ENCODE measurements at places on chromosomes 13 and 19.

GRCh38 chr13:53622456-53622855 is 593.8 kb downstream of the OLFM4 start:
- DNase-seq, result no peak

- DNase-seq, result no peak
These were observed 52.5 kb downstream of the POSTN start for GRCh38 chr13:37546087-37546486.

DNA sequence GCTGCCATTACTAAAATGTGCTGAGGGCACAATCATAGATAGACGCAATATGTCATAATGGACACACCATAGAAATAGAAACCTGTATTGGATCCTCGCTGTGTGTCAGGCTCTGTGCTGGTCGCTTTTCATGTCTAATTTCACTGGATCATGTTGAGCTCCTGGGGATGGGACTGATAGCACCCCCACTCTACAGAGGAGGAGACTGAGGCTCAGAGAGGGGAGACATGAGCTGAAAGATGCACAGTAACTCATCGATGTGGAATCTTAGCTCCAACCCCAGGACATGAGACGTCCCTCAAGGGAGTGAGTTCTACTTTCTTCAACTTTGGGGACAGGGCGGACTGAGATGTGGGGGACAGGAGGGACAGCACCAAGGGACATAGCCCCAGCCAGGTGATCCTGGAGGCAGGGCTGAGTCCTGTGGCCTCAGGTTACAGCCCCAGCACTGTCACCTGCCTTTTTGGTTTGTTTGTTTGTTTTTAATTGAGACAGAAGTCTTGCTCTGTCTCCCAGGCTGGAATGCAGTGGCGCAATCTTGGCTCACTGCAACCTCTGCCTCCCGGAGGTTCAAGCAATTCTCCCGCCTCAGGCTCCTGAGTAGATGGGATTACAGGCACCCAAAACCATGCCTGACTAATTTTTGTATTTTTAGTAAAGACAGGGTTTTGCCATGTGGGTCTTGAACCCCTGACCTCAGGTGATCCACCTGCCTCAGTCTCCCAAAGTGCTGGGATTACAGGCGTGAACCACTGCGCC is 6.6 kb upstream of the GIPC1 start:
- no peak for DNase-seq

DNA sequence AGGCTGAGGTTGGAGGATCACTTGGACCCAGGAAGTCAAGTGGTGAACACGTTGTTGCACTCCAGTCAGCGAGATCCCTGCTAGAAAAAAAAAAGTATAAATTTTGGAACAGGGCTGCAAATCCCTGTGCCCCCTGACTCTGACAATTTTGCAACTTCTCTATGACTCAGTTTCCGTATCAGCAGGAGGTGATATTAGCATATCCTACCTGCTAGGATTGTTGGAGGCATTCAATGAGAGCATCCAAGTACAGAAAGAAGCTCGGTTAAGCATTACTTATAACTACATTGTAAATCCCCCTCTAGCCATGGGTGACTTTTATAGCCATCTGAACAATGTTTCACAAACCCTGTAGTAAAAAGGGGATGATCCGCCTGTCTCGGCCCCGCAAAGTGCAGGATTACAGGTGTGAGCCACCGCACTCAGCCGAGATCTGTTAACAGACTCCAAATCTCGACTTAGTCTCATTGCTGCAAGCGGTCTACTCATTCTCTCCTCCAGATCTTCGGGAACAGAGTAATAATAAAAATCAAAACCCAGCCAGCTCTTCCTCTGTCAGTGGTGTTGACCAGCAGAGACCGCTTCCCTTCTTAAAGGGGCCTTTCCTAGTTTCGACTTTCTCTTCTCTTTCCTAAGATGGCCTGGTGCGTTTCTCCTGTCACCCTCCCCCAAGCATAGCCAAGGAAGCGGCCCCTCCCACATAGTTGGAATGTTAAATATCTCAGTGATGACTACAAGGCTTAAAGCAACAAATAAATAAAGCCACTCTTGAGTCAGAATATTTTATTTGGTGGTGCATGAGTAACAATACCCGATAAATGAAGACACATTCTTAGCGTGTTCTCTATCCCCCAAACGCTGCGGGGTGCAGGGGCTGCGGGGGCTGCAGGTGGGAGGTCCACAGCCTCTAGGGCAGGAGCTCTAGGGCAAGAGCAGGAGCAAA is 10.3 kb upstream of the BICRA start:
- no peak for DNase-seq

DNA sequence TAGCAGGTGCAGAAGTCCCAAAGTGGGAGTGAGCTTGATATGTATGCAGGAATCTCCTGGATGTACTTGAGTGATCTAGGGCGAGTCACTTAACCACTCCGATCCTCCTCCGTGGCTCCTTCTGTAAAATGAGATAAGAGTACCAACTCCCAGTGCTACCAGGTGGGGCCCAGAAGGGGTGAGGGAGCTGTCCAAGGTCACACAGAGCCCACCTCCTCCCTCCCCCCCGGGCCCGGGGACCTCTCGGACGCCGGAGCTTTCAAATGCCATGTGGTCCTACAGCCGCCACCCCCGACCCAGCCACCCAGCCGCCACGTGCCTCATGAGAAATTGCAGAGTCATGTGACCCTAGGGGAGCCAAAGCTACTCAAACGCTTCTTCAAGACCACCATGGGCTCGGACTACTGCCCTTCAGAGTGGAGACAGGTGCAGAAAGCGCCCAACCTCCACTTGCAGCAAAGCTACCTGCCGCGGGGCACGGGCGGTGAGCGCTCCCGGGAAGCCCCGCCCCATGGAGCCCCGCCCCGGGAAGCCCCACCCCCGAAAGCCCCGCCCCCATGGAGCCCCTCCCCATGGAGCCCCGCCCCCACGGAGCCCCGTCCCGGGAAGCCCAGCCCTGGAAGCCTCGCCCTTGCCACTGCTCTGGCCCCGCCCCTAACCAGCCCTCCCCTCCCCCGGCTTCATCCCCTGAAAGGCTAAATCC is 10.1 kb upstream of the ZNF358 start:
- DNase-seq, result peak; percentile 68

- DNase-seq, result no peak
These were observed 651.2 kb upstream of the MIR17HG start for GRCh38 chr13:90696254-90696653.

- DNase-seq, result peak; percentile 88
These were observed 9.4 kb downstream of the C19orf81 start for GRCh38 chr19:50658441-50659317.

DNA sequence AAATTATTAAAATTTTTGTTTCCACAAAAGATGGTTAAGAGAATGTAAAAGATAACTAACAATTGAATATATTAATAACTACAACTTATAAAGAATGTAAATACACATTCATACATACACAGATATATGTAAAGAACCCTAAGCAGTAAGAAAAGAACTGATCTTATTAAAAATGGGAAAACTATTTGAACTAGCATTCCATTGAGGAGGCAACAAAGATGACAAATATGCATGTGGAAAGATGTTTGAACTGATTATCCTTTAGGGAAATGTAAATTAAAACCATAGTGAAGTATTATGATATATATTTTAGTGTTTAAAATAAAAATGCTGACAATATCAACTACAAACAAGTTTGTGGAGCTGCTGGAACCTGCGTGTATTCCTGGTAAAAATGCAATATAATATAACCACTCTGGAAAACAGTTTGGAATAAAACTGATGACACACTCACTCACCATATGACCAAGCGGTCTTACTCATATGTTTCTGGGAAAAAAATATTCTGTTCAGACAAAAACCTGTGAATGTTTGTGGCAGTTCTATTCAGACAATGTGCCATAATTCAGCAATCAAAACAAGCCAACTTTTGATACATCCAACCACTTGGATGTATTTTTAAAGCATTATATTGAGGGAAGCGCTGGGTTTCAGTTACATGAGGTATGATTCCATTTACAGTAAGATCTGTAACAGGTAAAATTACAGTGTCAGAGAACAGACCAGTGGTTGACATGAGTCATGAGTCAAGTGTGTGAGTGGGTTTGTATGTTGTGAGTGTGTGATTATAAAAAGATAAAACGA is 694.4 kb upstream of the SLITRK5 start:
- DNase-seq, result no peak

DNA sequence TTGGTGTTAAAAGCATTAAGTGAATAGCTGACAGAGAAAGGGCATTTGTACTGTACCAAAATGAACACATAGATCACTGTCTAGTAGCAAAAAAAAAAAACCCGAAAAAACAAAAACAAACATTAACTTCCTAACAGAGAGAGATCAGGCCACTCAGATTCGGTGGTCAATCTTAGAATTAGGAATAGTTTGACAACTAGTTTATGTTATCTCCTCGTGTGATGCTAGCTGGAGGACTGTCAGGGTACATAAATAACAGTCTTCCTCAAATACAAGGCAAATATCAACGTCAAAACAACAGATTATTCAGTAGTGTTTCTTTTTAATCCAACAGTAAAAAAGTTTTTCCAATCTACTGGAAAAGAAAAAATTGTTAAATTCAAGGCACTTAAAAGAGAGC is 1.7 kb downstream of the ZMYM5 start:
- DNase-seq, result no peak

- DNase-seq, result no peak
These were observed 12.3 kb downstream of the CIB3 start for GRCh38 chr19:16160943-16161560.

GRCh38 chr13:67515895-67516294 is 285.8 kb upstream of the PCDH9 start:
- DNase-seq, result no peak

DNA sequence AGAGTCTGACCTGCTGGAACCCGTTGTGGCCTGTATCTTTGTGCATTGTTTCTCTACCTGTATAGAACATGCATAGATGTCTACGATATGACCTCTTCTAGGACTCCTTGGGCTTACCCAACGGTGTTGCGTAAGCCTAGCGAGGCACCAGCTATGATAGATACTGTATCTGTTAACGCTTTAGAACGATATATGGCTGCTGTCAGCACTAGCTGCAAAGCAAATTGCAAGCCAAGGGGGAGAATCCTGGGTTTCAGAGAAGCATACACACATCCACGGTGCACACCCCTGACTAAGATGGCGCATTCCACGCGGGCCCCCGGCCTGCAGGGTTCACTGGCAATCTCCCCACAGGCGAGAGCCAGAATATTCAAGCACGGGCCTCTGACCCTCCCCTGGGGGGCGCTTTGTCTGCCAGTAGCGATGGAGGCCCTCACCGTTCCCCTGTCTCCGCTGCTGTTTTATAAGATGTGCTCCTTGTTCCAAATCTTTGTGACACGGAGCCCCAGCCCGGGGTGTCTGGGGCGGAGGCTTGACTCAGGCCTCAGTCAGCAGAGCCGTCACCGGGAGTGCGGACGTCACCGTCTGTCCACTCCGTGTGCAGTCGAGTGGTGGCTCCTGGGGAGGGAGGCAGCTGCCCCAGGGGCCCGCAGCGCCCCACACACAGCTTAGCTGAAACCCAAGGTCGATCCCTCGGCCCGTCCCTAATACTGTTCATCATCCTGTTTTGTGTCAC is 12.9 kb upstream of the RPS15 start:
- no peak for DNase-seq

- DNase-seq, result no peak
These were observed 1.5 kb downstream of the CERS1 start for GRCh38 chr19:18894254-18895037.

- no peak for DNase-seq
These were observed 43.1 kb downstream of the ZNF611 start for GRCh38 chr19:52691737-52692136.

GRCh38 chr13:109868578-109869311 is 82.4 kb upstream of the IRS2 start:
- DNase-seq, result no peak

GRCh38 chr13:35723821-35724220 is 247.3 kb upstream of the MAB21L1 start:
- no peak for DNase-seq

- DNase-seq, result no peak
These were observed 240.5 kb downstream of the ENOX1 start for GRCh38 chr13:43546251-43546650.

- peak; percentile 74 for DNase-seq
These were observed 2.6 kb upstream of the MCEMP1 start for GRCh38 chr19:7674010-7675005.

- DNase-seq, result peak; percentile 64
These were observed 47.7 kb upstream of the UQCRFS1 start for GRCh38 chr19:29260477-29261317.

- DNase-seq, result no peak
These were observed 1186.3 kb downstream of the UQCRFS1 start for GRCh38 chr19:28026636-28027035.

DNA sequence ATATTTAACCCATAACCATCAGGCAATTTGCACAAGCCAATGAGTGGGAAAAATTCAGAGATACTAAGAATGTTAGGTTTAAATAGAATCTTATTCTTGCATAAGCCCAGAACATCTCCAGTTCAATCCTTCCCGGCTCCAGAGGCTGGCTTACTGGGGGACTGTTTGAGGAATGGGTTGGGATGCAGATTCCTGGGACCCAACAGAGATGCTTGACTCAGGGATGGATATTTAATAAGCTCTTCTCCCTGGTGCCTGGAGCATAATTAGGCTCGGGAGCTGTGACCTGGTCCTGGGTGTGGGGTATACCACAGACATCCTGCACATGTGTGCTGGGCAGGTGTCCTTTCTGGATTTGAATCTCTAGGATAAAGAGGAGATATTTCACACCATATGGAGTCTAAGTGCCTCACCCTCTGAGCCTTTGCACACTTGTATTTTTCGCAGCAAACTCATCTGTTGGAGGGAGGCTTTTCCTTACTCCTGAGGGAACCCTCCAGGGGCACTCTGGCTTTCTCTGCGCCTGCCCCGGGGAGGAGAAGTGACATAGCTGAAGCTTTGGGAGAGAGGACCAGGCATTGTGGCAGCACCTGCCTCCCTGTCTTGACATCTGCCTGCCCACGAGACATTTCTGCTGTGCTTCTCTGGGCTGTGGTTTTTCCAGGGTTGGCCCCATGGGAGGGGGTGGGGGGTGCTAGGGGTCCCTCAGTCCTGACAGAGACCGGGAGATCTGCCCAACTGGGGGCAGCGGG is 36.1 kb upstream of the ANKRD10 start:
- no peak for DNase-seq

Data from CMK (cell line).